ENCODE measurements at places on chromosomes 3 and 15.

DNA sequence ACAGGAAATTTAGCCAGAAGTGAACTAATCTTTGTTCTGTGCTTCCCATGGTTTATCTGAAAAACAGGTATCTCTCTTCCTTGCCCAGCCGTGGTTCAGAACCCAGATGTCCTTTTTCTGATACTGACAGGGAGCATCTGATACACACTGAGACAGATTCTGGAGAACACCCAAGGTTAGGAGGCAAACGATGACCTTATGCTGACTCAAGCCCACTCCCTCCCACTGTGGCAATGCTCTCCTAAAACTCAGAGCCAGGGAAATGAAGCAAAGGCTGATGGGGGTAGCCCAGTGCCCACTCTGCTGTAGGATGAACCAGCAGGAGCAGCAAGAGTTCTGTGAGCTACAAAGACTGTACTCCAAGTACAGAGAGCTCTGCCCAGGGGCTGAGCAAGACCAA, 225.1 kb downstream of the NTRK3 start:
- DNase-seq, result peak; percentile 20

GRCh38 chr3:4835616-4836043, 143.6 kb upstream of the BHLHE40 start:
- DNase-seq, result no peak

DNA sequence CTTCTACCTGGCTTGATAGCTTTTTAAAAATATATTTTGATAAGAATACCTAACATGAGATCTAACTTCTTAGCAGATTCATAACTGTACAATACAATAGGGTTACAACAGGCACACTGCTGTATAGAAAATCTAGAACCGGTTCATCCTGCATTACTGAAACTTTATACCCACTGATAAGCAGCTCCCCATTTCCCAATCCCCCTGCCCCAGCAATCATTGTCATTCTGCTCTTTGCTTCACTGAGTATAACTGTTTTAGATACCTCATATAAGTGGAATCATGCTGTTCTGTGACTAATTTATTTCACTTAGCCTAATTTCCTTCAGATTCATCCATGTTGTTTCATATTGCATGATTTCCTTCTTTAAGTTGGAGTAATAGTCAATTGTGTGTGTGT, 906.0 kb downstream of the GBE1 start:
- DNase-seq, result no peak

DNA sequence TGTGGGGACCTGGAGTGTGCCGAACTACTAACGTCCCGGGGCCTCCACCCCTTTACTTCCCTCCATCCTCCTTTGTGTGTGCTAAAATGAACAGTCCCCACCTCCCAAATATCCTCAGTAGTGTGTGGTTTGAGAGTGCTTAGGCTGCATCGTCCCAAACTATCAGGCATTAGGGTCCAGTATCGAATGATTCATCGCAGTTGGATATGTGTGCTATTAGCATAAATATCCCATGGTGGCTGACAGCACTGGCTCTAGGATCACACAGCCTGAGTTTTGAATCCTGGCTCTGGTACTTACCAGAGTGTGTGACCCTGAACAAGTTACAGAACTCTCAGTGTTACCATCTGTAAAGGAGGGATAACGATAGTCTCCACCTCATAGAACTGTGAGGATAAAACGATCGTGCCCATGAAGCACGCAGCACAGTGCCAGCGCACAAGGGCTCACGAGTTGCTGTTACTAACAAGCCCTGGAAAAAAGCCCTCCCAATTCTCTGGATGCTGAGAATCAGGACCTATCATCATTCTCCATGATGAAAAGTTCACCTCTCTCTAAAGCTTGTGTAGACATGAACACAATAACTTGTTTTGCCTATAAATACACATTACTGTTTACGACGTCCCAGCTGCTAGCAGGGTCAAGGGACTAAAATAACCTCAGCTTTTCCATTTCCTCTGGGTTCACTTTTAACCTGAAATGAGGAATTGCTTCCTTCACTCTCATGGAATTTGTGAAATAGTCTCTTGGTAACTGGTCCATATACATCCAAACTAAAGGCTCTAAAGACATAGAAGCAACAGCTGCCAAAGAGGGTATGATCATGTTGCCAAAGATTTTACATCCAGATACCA, 51.0 kb downstream of the VGLL4 start:
- peak; percentile 64 for DNase-seq

DNA sequence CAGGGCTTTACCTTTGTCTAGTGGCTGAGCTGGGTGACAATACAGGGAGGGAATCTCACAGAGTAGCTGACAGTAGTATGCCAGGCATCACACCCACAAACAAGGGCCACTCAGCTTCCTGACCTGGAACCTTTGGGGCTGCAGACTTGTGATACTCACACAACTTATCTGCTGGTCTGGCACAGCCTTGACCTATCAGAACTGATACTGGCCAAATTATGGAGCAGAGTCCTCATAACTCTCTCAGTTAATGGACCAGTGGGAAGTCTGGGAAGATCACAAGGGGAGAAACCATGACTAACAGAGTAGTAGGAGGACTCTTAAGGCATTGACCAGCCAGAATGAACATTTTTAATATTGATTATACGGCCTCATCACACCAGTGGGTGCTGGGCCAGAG, 19.4 kb downstream of the MRPL46 start:
- no peak for DNase-seq

- DNase-seq, result peak; percentile 59
These were observed 35.1 kb downstream of the CCDC54 start for GRCh38 chr3:107412376-107412775.

DNA sequence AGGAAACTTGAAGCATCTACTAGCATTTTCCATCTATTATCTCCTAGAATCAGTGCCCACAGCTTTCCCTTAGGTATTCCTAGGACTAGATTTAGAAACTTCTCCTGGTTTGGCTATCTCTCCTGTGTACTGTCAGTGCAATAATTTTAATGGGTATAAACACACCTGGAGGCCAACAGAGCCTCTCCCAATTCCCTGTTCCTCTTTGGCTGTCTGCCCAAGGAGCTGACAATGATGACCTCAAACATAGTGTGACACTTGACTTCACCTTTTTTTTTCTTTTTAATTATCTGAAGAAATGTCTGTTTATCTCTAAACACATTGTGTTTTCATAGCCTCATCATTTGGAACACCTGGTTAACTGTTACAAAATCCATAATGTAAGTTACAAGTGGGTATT, 754.5 kb upstream of the ALCAM start:
- DNase-seq, result no peak

DNA sequence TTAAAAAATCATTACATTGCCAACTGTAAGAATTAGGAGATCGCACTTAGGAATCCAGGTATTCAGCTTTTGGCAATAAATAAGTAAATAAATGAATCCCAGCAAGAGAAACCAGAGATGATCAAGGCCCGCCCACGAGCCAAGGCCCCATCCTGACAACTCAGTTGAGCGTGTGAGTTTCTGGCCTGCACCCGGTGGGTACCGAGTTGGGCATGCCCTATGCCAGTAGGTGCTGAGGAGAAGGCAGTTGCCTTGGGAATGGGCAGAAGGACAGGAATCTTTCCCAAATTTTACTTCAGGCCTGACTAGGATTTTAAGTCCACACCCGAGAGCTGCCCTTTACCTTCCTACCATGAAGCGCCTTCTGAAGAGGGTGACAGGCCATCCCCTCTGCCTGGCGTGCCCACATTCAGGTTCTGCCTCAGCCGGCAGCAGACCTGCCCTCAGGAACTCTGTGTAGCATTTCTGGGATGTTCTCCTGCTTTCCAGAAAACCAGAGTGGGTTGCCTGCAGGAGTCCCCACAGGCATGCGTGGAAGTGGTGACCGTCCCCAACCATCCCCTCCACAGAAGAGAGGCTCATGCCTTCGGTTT, 99.3 kb upstream of the ALDH1A3 start:
- DNase-seq, result no peak

- peak; percentile 40 for DNase-seq
These were observed 355.4 kb downstream of the OTOL1 start for GRCh38 chr3:161851941-161852566.

- DNase-seq, result no peak
These were observed 254.1 kb upstream of the ARPP21 start for GRCh38 chr3:35385271-35385670.

DNA sequence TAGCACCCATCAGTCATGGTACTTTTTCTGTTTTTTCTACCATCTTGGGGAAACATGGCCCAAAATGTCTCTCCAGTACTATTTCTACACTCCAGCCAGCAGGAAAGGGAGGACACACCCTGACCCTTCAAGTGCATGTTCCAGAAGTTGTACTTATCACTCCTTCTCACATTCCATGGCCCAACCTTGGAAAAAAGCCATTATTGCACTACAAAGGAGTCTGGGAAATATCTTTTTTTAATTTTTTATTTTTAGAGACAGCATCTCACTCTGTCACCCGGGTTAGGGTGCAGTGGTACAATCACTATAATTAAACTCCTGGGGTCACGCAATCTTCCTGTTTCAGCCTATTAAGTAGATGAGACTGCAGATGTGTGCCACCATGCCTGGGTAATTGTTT, 100.0 kb upstream of the PPP2R3A start:
- no peak for DNase-seq

DNA sequence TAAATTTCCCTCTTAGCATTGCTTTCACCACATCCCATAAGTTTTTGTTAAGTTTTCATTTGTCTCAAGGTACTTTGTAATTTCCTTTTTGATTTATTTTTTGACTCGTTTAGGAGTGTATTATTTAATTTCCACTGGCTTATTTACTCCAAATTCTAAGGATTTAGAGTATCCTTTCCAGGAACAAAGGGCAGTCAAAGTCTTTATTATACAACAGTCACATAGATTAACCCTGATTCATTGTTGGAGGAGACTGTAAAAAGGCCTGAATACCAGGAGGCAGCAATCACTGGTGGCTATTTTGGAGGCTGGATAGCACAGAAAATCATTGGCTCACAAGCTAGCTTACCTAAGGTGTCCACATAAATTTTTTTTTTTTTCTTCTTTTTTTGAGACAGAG, 39.9 kb downstream of the OIP5 start:
- no peak for DNase-seq

GRCh38 chr3:138461896-138462295, 27.5 kb downstream of the ESYT3 start:
- DNase-seq, result no peak

DNA sequence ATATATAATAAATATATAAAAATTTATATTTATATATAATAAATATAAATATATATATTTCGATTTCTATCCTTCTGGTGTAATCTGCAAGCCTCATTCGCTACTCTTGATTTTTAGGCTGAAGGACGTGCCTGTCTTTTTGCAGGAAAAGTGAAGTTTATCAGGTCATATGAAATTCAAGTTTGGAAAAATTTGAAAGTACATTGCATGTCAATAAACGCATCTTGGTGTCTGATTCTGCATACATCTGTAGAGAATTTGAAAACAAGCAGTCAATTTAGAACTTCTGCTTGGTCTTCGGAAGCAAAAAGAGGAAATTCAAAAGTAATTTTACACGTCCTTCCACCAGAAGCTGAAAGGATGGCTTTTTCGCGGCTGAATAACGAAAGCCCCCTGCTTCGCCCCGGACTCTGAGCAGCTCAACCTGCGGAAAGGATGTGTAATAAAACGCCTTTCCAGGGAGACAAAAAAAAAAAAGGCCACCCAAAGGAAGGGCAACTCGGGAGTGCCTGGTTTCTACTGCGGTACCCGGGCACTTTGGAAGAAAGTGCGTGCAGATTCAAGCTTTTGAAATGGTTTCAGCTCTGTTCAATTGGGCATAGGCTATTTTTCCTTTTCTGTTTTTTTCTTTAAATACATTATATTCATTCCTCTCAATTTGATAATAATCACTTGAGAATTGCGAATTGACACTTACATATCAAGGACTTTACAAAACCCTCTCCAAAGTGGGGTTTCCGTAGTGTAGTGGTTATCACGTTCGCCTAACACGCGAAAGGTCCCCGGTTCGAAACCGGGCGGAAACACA, 1.5 kb upstream of the MYNN start:
- peak; percentile 82 for DNase-seq

- DNase-seq, result no peak
These were observed 1033.9 kb upstream of the NR2F2 start for GRCh38 chr15:95296643-95297042.

DNA sequence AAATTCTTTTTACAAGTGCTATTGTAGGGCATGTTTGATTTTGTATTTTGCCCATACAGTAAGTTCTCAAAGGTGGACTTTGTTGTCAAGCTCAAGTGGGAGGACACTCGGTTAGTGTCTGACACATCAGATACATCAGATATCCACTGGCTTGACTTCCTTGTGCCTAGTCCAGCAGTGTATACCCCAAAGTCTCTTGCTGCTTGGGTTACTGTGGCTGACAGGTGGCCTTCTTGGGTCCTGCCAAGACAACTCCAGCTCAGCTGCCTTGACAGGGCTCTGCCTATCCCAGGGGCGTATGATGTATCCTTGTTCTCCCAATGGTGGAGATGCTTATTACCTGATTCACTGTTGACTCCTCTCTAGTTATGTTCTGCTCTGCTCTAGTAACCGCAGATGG, 214.9 kb downstream of the CBLB start:
- DNase-seq, result no peak

- no peak for DNase-seq
These were observed 257.1 kb downstream of the TUSC7 start for GRCh38 chr3:116966649-116967048.

GRCh38 chr3:178202194-178202593, 334.0 kb upstream of the KCNMB2 start:
- no peak for DNase-seq

Measured in fibroblast of skin of right quadriceps (primary cell).